ENCODE measurements at places on chromosomes 6 and 20.

DNA sequence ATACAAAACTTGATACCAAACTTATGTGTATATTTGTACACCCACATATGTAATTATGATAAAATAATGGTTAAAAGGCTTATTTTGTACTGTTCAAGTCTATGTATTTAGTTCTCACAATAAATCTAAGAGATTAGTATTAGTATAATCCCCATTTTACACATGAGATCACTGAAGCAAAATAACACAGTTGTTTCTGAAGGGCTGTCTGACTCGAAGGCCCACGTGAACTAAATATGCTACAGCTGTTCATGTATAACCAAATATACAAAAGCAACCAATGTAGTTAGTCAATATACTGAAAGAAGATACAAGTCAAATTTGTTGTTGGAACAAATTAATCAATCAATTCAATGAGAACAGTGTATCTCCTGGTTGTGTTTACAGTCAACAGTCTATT lies 959.2 kb downstream of the EPHA7 start:
- DNase-seq, result no peak

GRCh38 chr6:28215425-28215824 lies 9.7 kb upstream of the ZSCAN9 start:
- no peak for DNase-seq

DNA sequence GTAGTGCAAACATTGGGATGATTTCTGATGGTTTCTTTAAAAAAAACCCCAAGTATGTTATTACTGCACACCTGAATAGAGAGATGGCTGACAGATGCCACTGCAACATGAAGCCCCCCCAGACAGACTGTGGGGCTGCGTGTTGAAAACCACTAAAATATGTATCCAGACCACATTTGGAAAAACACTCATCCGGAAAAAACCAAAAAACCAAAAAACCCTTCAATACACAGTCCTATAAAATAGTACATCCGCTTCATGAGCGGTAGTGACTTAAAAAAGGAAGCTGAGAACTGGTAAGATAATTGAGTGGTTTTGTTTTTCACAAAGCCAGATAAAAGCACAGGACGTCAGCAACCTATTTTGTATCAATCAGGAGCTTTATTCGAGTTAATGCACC lies 47.1 kb upstream of the EDN3 start:
- no peak for DNase-seq

DNA sequence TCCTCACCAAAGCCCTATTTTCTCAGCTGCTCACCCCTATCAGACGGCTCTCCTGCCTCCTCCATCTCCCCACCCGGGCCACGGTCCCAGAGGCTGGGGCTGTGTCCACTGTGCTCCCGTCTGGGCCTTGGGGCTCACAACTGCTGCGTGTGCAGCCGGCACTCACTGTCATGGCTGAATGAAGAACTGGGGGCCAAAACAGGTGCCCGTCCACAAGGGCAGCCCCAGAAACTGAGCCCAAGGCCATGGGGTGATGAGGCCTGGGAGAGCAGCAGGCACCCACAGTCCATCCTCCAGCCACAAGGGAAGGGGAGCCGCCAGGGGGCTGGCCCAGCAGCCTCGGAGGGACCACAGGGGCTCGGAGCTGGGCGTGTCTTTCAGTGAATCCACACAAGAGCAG lies 159.5 kb downstream of the DLL1 start:
- DNase-seq, result no peak

DNA sequence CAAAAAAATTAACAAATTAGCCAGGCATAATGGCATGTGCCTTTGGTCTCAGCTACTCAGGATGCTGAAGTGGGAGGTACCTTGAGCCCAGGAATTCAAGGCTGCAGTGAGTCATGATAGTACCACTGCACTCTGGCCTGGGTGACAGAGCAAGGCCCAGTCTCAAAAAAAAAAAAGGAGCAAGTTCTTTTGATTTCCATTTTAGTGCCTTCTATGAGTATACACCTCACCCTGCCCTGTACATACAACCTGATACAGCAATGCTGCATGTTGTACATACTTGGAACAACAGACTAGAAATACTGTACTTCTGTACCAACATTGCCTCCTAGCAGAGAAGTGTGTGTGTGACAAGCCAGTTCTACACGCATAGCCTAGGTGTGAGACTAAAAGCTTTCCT lies 97.3 kb upstream of the CARMIL1 start:
- no peak for DNase-seq

DNA sequence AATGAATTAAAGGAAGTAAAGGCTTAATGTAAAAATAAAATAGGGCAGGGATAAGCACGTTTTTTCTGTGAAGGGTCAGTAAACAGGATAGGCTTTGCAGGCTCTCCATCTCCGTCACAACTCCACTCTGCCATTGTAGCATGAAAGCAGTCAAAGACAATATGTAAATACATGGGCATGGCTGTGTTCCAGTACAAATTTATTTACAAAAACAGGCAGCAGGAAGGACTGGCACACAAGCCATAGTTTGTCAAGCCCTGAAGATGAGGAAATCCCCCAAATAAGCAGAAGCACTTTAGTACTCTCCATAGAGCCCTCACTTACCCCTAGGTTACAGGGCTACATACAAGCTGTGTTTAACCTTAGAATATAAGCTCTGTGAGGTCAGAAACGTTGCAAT lies 8.9 kb upstream of the FBXO9 start:
- DNase-seq, result no peak

DNA sequence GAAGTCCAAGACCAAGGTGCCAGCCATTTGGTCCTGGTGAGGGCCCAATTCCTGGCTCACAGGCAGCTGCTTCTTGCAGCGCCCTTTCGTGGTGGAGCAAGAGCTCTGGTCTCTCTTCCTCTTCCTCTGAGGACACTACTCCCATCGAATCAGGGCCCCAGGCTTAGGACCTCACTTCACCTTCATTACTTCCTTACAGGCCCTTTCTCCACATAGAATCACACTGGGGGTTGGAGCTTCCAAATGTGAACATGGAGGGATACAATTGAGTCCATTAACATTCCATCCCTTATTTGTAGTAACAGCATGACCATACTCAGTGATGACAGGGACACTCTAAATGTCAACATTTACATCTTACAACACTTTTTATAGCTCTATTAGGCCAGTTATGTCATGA lies 2.3 kb downstream of the RAMACL start:
- DNase-seq, result no peak

- no peak for DNase-seq
Measured at GRCh38 chr20:35568645-35569044, 26.8 kb downstream of the ERGIC3 start.

DNA sequence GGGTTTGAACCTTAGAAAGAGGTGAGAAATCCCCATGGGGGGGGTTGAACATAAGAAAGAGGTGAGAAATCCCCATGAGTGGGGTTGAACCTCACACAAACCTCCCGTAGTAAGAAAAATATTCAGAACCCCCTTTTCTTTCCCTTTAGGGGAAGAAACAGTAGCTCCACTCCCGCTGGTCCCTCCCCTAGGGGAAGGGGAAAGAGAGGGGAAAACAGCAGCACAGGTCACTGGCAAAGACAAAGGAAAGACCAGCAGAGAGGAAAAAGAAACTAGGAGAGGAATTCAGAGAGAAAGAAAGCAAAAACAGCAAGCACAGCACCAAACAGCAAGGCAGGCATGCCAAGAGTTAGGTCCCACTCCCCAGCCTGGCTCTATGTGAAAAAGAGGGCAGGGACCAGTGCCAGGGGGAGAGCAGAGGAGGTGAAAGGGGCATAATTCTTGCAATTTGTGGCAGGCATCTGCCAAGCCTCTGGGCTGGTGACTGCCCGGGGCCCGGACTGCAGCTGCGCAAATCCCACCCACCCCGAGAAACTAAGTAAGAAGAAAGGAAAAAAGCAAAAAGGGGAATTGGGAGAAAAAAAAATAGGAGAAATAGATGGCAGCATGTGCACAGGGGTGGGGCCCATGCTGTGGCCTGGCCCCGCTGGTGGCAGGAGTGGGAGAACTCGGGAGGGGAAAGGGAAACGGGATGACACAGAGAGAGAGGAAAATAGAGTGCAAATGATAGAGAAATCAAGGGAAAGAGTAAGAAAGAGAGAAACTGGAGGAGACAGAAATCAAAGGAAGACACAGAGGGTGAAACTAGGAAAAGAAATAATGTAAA lies 15.1 kb upstream of the GOPC start:
- DNase-seq, result no peak

Measured in GM12891 (cell line).